AG20443 (cell line): ENCODE measurements at places on chromosomes 1 and 21.

DNA sequence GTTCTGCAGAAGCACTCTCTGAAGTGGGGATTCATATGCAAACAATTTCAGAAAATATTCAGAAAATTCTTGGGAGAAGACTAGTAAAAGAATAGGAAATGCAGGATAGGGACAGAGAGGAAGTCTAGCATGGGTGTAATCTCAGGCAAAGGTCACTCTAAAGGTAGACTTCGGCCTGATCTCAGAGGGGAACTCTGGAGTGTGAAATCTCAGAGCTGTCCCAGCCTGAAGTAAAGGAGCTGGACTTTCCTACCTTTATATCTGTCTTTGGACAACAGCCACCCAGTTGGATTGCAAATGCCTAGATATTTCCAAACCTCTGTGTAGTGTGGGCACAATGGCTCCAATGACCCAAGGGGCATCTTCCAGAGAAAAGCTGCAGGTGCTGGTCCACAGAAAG lies 379.8 kb downstream of the GPATCH2 start:
- no peak for DNase-seq

DNA sequence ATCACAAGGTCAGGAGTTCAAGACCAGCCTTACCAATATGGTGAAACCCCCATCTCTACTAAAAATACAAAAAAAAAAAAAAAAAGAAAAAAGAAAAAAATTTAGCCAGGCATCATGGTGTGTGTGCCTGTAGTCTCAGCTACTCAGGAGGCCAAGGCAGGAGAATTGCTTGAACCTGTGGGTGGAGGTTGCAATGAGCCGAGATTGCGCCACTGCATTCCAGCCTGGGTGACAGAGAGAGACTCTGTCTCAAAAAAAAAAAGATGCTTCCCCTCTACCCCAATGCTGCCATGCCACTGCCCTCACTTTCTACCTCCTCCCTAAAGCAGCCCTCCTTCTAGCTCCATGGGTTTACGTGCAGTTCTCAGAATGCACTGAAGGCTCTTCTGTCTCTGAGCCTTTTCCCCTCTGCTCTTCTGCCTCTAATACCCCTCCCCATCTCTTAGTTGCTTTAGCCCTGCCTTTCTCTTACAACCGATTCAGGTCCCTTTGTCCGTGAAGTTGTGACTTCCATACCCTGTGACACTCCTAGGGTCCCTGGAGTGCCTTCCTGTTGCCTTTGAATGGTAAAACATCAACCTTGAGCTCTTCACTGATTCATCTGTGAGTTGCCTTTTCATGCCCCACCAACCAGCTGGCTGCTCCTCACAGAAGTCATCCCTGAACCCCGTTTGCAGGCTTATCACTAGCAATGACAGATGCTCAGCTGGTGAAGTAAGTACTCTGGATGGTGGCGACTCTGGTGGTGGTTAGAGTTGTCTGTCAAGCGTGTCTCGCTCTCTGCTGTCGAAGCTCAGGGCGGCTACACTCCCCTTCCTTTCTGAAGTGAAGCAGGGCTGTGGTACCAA lies 234.9 kb downstream of the RHOU start:
- no peak for DNase-seq

DNA sequence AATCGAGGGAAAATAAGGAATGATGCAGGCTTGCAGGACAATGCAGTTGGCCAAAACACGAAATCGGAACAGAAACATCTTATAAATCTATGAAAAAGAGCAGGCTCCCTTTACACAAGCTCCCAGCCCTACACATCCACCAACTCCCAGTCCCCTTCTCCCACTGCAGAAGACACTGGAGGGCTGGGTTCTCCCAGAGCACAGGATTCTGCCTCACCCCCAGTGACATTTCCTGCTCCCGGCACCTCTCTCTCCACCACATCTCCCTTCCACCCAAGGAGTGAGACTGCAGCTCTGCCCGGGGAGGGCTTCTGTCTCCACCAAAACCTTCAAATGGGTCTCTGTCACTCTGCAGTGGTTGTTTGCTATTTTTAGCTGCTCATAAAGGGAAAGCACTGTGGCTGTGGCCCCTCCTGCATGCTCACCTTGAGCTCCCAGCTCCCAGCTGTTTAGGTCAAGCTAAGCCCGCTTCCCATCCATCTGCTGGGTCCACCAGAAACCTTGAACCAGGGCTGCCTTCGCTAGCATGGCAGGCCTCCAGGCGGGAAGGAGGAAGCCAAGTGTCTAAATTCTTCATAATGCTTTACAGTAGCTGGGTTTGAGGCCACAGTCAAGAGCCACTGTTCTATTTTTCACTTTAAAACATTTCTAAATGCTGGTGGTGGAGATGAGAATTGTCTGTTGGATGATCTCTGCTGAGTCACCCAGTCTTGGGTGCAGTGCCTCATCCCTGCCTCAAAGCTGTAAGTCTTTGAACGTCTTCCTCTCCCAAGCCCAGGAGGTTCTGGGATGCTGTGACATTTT lies 3.3 kb upstream of the C2CD2 start:
- peak; percentile 66 for DNase-seq

- no peak for DNase-seq
These were observed 298.8 kb upstream of the LYPLAL1 start for GRCh38 chr1:218874801-218875400.

- no peak for DNase-seq
These were observed 28.0 kb upstream of the TMEM222 start for GRCh38 chr1:27293915-27294314.

GRCh38 chr21:37292941-37293340 lies 25.8 kb upstream of the VPS26C start:
- no peak for DNase-seq

DNA sequence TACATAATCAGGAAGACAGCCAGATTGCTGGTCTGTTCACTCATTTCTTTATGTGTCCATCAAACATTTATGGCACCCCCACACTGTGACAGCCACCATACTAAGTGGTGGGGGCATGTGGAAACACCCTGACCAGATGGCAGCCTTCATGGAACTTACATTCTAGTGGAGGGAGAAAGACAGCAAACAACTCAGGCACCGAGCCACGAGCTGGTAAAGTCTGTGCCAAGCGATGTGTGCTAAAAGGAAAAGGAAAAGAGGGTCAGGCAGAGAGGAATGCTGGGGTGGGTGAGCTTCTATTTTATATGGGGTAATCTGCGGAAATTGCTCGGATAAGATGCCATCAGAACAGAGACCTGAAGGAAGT lies 33.2 kb upstream of the CD2 start:
- DNase-seq, result no peak

DNA sequence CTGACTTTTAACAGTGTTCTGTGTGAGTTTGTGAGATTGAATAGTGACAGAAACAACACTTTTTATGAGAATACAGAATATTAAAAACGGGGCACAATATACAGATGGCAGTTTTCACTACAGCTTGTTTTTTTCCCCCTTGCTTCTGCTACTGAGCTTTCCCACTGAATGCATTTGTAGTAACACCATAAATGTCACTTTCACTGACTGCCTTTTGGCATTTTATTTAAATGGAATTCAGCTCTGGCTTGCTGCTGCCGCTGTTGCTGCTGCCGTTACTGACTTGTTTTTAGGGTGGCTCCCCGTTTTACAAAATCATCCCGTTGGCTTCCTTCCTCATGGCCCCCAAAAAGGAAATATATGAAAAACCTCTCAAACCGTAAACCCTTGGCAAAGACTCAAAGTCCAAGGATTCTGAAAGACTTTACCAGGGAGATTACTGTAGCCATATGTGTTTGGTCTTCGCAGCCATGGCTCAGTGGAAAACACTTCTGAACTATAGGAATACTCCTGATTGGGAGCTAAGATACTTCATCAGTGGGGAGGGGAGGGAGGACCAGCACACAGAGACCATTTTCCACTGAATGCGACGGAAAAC lies 151.0 kb downstream of the NUF2 start:
- no peak for DNase-seq

- DNase-seq, result peak; percentile 90
These were observed 7.4 kb downstream of the EFNA4 start for GRCh38 chr1:155070721-155071569.

GRCh38 chr1:30417001-30417700 lies 306.2 kb downstream of the MATN1 start:
- peak; percentile 4 for DNase-seq

- no peak for DNase-seq
These were observed 31.9 kb downstream of the MIXL1 start for GRCh38 chr1:226255380-226255779.

GRCh38 chr1:7931446-7931812 lies 9.2 kb downstream of the TNFRSF9 start:
- DNase-seq, result no peak

GRCh38 chr21:35172231-35172630 lies 123.1 kb upstream of the RUNX1 start:
- DNase-seq, result no peak

GRCh38 chr1:91881280-91881679 lies 4.7 kb downstream of the TGFBR3 start:
- DNase-seq, result no peak

GRCh38 chr1:84834419-84835064 lies 58.5 kb downstream of the LPAR3 start:
- peak; percentile 38 for DNase-seq

DNA sequence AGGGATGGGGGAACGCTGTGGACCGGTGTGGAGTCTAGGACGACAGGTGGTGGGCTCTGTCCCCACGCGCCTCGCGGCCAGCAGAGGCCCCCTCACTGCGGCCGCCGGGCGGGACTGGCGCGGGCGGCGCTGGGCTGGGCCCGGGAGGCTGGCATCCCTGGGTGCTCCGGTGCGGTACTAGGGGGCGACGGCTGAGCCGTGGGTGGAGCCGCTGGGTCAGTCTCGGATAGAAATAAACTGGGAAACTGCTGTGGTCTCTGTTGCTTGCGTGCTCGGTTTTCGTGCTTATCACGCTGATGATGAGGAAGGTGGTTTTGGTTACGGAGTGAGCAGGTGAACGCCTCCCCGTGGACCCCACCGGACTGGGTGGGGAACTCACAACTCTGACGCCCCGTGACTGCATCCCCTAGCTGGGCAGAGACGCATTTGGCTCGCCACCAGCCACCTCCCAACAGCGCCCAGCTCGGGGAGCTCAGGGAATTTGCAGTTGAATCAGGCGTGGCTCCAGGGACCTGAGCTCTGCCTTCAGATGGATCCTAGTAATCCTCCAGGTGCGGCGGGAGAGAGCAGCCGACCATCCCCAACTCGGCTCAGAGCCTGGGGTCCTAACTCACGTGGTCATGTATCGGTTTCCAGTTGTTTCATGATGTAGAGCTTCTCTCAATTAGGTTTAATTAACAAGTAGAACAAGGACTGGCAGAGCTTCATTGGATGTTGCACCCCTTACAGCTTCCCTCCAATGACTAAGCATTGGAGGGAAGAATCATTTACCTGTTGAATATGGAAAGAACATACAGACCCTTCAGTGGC lies 32.1 kb downstream of the HSD17B7 start:
- DNase-seq, result peak; percentile 52

GRCh38 chr1:180211860-180212229 lies 18.2 kb upstream of the LHX4 start:
- DNase-seq, result no peak

- no peak for DNase-seq
These were observed 163.0 kb upstream of the KAZN start for GRCh38 chr1:14435368-14436023.

- no peak for DNase-seq
These were observed 7.8 kb upstream of the FMO2 start for GRCh38 chr1:171177261-171177660.

- no peak for DNase-seq
These were observed 32.8 kb downstream of the SLC37A1 start for GRCh38 chr21:42546433-42546832.

GRCh38 chr1:244349103-244349531 lies 102.6 kb downstream of the ADSS2 start:
- peak; percentile 91 for DNase-seq

DNA sequence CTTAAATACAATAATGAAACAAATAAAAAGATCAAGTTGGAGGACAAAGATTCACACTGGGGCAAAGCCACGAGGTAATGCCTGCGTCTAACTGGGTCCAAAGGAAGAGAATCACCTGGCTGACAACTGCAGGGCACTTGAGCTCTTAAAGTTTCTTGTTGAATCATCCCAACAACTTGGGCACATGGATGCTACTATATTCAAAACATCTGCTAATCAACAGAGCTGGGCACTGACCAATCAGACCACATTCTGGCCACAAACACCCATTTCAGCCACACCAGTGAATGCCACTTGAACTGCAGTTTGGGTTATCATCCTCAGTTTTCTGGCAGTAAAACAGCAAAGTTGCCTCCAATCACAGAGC lies 51.0 kb downstream of the ABCA4 start:
- DNase-seq, result no peak

GRCh38 chr1:229164348-229164747 lies 106.6 kb upstream of the RAB4A start:
- no peak for DNase-seq

DNA sequence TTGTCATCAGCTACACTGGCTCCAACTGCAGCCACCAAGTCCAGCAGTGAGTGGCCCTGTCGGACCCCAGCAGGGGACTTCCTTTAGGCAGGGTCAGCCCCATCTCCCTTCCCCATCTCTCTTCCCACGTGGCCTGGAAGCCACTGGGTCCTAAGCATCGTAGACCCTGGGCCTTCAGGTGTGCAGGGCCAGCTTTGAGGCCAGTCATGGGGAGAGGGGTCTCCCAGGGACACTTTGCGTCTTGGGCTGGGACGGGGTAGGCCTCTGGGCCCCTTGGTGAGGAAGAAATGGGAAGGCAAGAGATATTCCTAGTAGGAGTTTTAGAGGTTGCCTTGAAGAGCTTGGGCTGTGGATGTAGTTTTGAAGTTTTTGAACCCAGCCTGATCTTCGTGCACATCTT lies 12.1 kb upstream of the MIIP start:
- no peak for DNase-seq

- DNase-seq, result no peak
These were observed 3.8 kb upstream of the PADI3 start for GRCh38 chr1:17244821-17245740.

- no peak for DNase-seq
These were observed 43.4 kb upstream of the GPR88 start for GRCh38 chr1:100494393-100495084.

DNA sequence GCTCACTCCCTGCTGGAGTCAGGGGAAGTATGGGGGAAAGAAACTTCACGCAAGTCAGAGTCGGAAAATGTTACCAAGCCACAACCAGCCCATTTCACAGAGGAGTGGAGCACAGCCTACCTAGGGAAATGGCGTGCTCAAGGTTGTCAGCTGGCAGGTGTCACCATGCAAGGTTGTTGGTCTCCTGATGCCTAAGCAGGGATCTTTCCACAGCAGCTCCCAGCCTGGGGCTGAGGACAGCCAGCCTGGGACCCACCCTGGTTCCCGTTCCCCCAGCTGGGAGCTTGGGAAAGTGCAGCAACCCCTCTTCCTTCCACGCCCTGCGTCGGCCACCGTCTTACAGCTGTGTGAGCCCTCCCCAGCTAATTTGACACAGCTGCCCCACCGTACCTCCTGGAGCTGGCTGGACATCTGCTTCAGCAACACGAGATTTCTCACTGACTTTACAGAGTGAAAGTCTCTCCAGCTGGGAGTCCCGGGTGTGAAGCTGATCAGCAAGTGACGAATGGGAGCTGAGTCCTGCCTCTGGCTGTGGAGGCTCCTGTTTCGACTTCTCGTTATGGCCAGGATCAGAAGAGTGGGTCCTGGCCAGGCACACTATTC lies 224.6 kb upstream of the RAB4A start:
- DNase-seq, result no peak

DNA sequence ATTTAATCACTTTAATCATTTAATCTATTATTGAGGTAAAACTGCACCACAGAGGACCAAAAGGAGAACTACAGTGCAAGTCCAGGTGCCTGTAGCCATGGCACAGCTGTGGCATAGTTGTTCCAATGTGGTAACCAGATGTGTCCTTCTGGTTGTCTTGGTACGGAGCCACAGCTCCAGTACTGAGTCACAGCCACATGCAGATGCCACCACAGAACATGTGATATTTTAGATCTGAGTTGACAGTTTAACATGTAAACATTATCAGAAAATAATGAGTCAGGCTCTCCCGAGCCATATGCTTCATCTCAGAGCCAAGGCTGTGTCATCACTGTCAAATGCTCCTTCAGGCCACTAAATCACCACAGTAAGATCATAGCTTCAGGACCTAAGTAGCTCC lies 56.4 kb upstream of the RGS7 start:
- DNase-seq, result peak; percentile 75
